ENCODE measurements at places on chromosomes 13 and 19. TPM values are rescaled to one million over a fixed set of nuclear protein-coding genes. Genes with fewer than 3 reads are reported as not detected.

DNA sequence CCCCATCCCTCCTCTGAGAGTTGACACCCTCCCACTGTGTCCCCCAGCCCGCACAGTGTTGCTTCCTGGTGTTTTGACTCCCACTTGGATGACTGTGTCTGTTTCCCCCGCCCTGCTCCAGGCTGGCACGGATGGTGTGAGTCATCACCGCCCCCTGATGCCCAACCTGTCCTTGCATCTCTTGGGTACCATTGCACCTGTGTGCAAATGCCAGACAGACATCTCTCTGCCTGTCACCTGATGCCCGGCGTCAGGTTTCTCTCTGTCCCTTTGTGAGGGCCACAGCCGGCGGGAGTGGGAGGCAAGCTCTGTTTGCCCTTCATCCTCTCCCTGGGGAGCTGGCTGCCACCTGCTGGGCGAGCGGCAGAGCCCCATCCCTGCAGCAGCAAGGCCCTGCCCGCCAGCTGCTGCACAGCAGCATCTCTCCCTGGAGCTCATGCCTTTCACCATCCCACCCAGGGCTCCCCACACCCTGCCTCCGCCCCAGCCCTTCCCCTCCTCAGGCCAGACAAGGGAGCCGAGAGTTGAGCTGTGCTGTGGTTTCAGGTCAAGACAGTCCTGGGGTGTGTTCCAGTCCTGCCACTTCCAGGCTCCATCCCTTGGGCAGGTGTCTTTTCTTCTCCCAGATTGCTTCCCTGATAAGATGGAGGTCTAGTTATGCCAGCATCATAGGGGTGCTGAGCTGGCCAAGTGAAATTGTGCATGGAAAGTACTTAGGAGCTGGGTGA is 29.7 kb downstream of the NKPD1 start:
- no peak for DNase-seq

DNA sequence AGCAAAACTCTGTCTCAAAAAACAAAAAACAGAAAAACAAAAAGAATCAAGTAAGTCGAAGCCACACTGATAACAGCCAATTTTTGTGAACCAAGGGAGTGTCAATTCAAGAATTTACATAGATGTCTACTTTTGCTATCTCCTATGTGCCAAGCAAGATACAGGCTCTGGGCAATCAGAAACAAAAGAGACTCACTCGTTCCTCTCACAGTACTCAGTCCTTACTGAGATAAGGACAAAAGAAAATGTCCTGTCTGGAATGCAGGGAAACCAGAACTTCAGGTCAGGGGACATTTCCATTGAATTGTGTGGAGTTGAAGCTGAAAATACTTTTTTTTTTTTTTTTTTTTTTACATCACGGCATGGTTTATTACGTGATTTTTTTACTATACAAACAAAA is 53.0 kb downstream of the NLRP12 start:
- DNase-seq, result no peak

DNA sequence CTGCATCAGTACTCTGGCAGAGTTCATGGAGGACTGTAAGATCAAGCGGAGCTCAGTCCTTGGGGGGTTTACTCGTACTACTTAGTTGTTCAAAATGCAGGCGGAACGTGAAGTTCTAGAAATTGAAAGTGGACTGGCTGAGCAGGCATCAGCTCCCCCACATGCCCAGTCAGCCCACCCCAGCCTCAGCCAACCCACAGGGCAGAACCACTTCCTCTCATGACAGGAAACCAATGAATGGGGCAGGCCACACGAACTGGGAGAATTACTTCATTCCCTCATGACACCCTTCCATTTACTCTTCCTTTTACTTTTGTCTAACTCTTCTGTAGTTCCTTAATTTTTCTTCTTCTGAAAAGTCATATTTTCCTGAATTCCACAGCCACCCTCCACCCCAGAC is 71.9 kb downstream of the FLT1 start:
- DNase-seq, result no peak

- no peak for DNase-seq
Observed at GRCh38 chr13:103471896-103472295, 405.7 kb upstream of the SLC10A2 start.

GRCh38 chr19:35712567-35713505 is 5.0 kb upstream of the KMT2B start:
- no peak for DNase-seq

DNA sequence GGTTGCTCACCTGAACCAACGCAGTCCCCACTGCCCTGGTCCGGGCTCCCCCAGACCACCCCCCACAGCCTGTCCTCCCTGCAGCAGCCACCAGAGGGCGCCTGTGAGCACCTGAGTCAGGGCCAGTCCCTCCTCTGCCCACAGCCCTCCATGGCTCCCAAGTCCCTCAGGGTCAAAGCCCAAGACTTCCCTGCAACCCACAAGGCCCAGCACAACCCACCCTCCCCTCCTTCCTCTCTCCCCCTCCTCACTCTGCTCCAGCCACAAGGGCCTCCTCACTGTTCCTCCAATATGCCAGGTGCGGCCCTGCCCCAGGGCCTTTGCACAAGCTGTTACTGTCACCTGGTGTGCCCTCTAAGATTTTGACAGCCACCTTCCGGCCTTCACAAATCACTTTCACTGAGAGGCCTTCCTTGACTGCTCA is 10.9 kb downstream of the GNA15 start:
- DNase-seq, result no peak

- no peak for DNase-seq
Observed at GRCh38 chr19:54153731-54154326, 5.7 kb downstream of the LENG1 start.

DNA sequence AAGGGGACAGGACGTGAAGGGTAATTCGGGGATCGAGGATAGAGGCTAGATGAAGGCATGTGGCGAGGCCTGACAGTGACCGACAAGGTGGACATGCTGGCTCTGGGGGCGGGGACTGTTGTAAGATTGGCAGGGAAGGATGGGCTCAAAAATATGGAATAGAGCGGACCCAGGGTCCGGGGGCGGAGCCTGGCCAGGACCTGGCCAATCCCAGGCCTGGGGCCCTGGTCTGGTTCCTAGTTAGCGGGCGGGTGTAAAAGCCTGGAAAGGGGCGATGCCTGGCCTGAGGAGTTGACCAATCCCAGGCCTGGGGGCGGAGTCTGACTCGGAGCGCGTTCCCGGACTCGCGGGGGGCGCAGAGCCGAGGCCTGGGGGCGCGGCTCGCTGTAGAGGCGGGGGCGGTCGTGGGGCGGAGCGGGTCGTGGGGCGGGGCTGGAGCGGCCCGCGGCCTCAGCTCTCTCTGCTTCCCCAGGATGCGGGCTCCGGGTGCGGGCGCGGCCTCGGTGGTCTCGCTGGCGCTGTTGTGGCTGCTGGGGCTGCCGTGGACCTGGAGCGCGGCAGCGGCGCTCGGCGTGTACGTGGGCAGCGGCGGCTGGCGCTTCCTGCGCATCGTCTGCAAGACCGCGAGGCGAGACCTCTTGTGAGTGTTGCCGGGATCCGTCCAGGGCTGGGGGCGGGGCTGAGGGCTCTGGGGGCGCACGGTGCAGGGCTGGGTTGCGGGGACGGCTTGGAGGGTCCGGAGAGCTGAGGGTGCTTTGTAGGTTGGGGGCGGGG is at the start of gene SLC27A1:
Gene SLC27A1, plus strand, starts transcription at position 457 of the 774 bp plus-strand sequence. Its CDS starts 17 bp downstream, at position 474.
- peak; percentile 99 for DNase-seq

- DNase-seq, result no peak
Observed at GRCh38 chr19:10884274-10884673, 12.9 kb downstream of the CARM1 start.

- DNase-seq, result no peak
Observed at GRCh38 chr13:52936806-52937205, 88.4 kb upstream of the PCDH8 start.

DNA sequence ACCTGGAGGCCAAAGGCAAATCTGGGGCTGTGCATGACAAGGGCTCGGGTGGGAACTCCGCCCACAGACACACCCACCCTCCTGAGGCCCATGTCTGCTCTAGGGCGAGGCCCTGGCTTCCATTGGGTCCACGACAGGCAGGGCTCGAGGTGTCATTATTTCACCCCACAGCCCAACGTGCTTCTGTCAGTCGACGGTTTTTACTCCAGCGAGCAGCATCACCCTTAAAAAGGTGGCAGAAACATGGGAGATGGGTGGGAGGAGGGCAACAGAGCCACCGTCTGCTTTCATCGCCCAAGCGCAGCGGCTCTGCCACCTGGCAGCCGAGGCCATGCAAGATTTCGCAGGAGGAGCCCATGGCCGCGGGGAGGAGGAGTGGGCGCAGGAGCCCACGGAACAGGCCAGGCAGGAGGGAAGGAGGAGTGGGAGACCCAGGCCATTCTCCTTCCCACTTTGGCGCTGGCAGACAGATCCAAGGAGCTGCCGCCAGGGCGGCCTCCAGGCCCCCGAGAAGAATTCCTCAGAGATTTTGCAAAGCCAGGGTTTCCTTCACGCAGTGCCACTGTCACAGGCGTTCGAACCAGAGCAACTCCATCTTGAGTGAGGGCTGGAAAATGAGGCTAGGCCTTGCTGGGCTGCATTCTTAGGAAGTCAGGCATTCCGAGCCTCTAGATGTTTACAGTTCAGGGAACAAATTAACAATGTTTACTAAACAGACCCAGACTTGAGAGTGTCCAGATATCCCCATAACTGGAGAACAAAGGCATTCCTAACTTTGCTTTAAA is 49.3 kb upstream of the TUBGCP3 start:
- DNase-seq, result no peak

DNA sequence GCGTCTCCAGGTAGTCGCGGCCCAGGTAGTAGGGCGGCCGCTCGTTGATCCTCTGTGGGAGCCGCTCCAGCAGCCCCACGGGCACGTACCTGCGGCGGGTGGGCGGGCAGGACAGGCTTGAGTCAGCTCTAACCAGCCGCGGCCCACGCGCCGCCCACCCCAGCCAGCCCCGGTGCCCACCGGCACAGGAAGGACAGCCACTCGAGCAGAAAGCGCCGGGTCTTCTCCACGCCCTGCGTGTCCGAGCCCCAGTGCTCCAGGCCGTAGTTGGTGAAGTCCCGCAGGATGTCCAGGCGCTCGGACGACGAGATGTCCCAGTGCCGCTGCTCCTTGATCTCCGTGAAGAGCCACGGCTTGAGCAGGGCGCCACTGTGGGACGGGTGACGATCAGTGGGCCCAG is 877 bp upstream of the PRR22 start:
- no peak for DNase-seq

DNA sequence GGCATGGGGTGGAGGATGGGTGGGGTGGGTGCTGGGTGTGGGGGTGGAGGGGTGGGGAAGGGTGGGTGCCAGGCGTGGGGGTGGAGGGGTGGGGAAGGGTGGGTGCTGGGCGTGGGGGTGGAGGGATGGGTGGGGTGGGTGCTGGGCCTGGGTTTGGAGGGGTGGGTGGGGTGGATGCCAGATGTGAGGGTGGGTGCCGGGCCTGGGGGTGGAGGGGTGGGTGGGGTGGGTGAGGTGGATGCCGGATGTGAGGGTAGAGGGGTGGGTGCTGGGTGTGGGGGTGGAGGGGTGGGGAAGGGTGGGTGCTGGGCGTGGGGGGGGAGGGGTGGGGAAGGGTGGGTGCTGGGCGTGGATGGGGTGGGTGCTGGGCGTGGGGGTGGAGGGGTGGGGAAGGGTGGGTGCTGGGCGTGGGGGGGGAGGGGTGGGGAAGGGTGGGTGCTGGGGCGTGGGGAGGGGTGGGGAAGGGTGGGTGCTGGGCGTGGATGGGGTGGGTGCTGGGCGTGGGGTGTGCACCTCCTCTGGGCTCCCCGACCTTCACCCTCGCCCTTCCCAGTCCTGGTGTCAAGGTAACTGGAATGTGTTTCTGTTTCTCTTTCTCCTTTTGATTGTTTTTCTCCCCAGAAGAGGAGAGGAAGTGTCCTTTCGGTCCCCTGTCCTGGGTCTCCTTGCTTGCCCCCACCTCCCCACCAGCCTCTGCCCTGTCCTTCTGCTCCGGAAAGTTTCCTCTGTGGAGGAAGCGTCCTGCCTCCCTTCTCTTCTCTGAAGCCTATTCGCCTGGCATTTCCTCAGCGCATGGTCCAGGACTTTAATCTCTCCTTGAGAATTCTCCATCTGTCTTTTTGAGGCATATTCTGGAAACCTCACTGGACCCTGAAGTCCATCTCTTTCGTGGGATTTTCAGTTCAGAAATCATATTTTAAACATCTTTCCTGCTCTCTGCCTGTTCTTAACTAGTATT is 22.9 kb upstream of the CFAP97D2 start:
- DNase-seq, result no peak

DNA sequence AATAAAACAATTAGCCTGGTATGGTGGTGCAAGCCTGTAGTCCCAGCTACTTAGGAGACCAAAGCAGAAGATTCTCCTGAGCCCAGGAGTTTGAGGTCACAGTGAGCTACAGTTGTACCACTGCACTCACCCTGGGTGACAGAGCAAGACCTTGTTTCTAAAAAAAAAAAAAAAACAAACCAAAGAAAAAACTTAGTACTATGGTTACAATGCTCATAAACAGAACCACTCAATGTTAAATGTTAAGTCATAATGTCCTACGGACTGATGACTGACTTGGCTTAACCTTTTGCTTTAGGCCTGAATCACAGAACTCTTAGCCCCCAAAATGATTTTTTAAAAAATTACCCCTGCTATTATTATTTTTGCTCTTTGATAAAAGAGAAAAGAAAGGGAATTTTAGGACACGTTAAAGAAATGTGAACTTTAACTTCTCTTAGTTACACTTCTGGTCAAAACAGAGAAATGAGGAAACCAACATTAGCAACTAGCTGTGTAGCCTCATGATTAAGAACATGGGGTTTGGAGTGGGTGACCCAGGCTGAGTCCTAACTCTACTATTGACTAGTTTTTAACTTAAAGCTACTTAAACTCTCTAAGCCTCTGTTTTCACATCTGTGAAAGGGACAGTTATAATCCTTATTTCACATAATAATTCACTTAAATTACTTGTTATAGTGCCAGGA is 13.7 kb upstream of the ELF1 start:
- no peak for DNase-seq

DNA sequence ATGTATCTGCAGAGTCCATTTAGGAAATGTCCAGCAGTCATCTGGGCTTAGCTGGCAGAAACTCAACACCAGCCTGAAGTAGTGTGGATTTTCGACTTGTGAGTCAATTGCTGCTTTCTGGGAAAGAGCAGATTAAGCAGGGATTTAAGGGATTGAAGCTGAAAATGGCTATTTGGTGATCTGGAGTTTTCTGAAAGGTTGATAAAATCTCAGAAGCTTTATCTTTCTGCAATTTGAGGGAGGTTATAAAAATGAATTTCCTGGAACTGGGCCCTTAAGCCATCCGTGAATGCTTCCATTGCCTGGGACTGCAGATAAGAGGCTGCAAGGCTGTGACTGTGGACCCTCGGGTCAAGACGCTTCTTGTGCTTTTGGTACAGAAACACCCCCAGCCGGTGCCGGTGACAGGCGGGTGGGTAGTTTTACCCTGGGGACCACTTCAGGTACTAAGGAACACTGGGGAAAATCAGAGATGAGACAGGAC is 61.5 kb downstream of the COL4A1 start:
- DNase-seq, result no peak

ATXN8OS gene
- total RNA-seq, result not detected

PALM gene
- 36.1 TPM for total RNA-seq

SHD gene
- not detected for total RNA-seq

LYPD3 gene
- 15.1 TPM for total RNA-seq

Data from ovary (tissue), 10 donors.